Esophagus squamous epithelium (tissue), 5 donors: ENCODE measurements at places on chromosomes 12 and 14.

GRCh38 chr12:41899577-41899976 is 245.1 kb downstream of the GXYLT1 start:
- DNase-seq, result no peak

DNA sequence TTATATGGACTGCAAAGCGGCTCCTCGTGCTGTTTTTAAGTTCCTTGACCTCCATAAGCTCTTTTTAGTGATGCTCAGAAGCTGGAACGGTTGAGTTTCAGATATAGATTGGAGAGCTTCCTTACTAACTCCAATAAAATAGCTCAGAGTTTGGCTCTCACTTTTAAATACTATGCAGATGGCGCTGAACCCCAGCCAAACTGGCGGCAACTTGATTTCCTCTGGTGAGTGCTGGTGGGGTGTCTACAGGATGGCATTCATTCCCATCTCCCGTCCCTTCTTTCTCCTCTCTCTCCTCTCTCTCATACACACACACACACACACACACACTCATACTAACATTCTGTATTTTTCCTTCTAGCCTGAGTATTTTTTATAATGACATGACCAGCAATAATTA is 346.3 kb downstream of the ETNK1 start:
- no peak for DNase-seq

- DNase-seq, result no peak
Observed at GRCh38 chr12:106369624-106370346, 12.2 kb downstream of the POLR3B start.

DNA sequence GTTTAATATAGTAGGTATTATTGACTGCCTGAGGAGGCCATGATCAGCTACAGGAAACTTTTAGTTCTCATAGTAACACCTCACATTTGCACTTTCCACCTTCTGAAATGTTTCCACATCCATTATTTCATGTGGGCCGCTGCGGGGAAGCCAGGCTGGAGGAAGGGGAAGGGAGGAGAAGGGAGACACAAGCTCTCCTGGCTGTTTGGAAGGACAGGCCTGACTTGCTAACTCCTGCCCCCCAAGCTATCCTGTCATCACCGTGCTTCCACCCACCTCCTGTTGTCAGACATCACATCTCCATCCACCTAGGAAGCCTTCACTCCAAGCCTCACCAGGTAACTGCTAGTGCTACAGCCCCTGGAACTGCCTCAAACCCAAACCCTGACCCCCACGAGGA is 9.5 kb downstream of the DPF3 start:
- DNase-seq, result no peak

- no peak for DNase-seq
Observed at GRCh38 chr14:65879248-65880009, 466.9 kb downstream of the FUT8 start.
